Sciatic nerve (tissue), 2 donors: ENCODE measurements at places on chromosomes 11 and 22. TPM values are rescaled to one million over a fixed set of nuclear protein-coding genes. Genes with fewer than 3 reads are reported as not detected.

The ANO9 gene
- 0.98 TPM for total RNA-seq

The P2RY2 gene
- 12.3 TPM for total RNA-seq

The KCNQ1OT1 gene
- 7.2 TPM for total RNA-seq

The SF1 gene
- total RNA-seq, result 366 TPM

The HIC2 gene
- 4.8 TPM for total RNA-seq

The NTM gene
- 19.5 TPM for total RNA-seq

The C11orf42 gene
- total RNA-seq, result not detected

The GSTT2 gene
- total RNA-seq, result not detected

The GDPD4 gene
- total RNA-seq, result not detected

The SERPIND1 gene
- total RNA-seq, result 1.6 TPM

The ROBO4 gene
- total RNA-seq, result 34.4 TPM

The OR51A7 gene
- not detected for total RNA-seq
